ENCODE measurements at places on chromosomes 12 and 14. TPM values are rescaled to one million over a fixed set of nuclear protein-coding genes. Genes with fewer than 3 reads are reported as not detected.

GRCh38 chr12:24057920-24058476 is 108.5 kb upstream of the SOX5 start:
- no peak for DNase-seq

LALBA gene
- not detected for total RNA-seq

GRCh38 chr14:69266572-69267345 is 6.8 kb downstream of the GALNT16 start:
- DNase-seq, result no peak

GNPNAT1 gene
- 21.3 TPM for total RNA-seq

DNA sequence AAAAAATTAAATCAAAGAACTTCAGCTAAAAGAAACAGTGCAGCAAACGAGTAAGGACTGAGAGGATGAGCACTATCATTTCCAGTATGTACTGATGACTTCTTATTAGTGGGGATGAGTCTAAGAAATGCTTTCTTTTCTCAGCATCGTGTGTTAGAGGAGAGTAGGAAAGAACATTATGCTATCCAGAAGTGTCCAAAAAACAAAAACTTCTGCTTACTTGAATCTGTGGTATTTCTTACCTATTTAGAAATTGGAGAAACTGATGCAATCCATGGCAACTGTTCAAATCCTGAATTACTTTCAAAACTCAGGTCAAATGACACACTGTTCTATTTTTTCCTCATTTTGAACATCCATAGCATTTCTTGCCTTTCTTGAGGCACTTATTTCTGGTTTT is 23.7 kb downstream of the ABCD2 start:
- no peak for DNase-seq

GRCh38 chr12:31117203-31118011 is 43.7 kb downstream of the DDX11 start:
- DNase-seq, result peak; percentile 11

CISTR gene
- not detected for total RNA-seq

DNA sequence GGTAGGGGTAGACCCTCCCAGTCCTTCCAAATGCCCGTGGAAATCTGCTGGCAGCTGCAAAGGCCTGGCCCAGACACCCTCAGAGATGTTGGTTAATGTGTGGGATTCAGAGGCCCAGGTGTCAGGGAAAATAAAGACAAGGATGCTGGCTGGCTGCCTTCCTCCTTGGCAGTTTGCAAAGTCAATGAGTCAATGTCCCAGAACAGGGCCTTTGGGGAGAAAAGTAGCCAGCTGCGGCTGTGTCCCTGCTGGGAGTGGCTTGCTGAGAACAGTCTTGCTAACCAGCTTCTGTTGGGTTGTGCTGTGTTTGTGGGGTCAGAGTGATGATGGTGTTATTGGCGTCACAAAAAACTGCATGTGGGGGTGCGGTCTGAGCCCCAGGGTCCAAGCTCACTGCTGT is 29.2 kb downstream of the GLRX5 start:
- DNase-seq, result peak; percentile 11

- DNase-seq, result no peak
Measured at GRCh38 chr12:30243426-30243825, 452.2 kb downstream of the IPO8 start.

- no peak for DNase-seq
Measured at GRCh38 chr12:40831916-40832315, 139.7 kb downstream of the CNTN1 start.

GRCh38 chr12:119229205-119229604 is 50.5 kb downstream of the HSPB8 start:
- DNase-seq, result no peak

DNA sequence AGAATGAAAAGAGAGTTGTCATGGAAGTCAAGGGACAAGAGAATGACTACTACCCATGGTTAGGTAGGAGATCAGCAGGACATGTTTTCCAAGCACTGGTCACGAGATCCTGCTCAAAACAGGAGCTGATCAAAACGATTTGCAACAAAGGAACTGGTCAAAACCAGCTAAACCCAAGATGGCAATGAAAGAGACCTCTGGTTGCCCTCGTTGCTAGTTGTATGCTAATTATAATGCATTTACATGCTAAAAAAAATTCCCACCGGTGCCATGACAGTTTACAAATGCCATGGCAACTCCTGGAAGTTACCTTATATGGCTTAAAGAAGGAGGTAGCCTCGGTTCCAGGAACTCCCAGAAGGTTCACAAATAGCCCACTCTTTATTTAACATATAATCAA is 95.0 kb upstream of the OTX2 start:
- DNase-seq, result no peak

- DNase-seq, result no peak
Measured at GRCh38 chr12:53259891-53260290, 8.2 kb upstream of the ESPL1 start.

MANSC4 gene
- total RNA-seq, result not detected

TAS2R9 gene
- not detected for total RNA-seq

DNA sequence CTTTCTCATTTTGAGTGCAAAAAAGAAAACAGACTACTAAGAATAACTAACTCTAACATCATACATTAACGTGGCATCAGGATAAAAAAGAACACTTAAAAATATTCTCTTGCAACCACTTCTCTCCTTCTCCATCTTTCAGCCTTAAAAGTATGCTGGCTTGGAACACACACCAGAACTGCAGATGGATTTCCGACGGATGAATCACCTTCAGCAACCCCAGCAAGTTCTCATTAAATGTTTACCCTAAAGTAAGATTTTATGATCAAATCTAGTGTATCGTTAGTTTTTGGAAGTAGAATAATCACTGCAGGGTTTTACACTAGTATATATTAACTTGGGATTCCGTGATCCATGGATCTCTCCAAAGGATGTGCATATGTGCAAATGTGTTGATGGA is 1.2 kb downstream of the NEK9 start:
- DNase-seq, result no peak

- no peak for DNase-seq
Measured at GRCh38 chr12:49377386-49377785, 10.1 kb downstream of the SPATS2 start.

METTL3 gene
- total RNA-seq, result 31.5 TPM

- DNase-seq, result no peak
Measured at GRCh38 chr12:122097584-122097926, 19.0 kb downstream of the MLXIP start.

CCDC197 gene
- not detected for total RNA-seq

- DNase-seq, result peak; percentile 70
Measured at GRCh38 chr12:42725809-42726208, 136.3 kb upstream of the PRICKLE1 start.

DNA sequence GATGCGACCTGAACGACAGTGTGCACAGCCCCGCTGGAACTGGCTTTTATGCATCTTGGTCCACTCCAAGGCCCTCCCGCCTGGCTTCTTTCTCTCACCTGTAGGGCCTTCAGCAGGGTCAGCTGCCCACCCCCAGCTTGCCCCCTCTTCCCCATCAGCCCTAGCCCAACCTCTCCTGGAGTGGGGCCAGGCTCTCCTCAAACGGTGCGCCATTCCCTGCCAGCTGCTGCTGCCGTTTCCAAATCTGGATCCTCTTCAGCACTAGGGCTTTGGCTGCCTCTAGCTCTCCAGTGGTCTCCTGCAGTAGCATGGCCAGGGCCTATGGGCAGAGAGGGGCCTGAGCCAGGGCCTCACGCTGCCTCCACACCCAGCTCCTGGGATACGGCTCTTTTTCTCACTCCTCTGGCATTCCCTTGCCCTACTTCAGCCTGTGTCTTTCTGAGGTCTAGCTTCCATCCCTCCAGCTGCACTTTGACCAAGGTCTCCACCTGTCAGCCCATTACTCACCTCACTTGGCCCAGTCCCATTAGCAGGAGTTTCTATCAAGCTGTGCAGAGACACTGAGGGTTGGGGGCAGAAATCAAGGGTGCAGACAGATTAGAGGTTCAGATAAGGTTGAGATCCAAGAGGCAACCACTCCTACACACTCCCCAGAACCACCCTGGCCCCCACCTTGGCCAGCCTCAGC is 5.0 kb downstream of the STAT6 start:
- no peak for DNase-seq

AQP6 gene
- not detected for total RNA-seq

PA2G4 gene
- total RNA-seq, result 246 TPM

- DNase-seq, result no peak
Measured at GRCh38 chr12:6550294-6551062, 5.4 kb downstream of the IFFO1 start.

DNA sequence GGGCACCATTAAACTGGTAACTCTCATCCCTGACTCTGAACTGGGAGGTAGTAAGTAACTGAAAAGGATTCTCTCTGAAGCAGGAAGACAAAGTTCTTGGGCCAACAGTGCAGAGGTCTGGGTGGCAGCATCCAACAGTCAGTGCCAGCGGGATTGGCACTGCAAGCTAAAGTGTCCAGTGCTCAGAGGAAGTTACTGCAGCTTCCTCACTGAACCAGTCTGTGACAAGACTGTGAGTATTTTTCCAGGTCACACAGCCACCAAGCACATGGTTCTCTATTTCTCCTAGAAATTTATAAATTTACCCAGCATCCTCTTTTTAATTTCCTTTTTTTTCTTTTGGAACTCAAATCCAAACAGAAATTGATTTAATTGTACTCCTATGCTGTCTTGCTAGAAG is 81.6 kb upstream of the FAR2 start:
- DNase-seq, result no peak

DNA sequence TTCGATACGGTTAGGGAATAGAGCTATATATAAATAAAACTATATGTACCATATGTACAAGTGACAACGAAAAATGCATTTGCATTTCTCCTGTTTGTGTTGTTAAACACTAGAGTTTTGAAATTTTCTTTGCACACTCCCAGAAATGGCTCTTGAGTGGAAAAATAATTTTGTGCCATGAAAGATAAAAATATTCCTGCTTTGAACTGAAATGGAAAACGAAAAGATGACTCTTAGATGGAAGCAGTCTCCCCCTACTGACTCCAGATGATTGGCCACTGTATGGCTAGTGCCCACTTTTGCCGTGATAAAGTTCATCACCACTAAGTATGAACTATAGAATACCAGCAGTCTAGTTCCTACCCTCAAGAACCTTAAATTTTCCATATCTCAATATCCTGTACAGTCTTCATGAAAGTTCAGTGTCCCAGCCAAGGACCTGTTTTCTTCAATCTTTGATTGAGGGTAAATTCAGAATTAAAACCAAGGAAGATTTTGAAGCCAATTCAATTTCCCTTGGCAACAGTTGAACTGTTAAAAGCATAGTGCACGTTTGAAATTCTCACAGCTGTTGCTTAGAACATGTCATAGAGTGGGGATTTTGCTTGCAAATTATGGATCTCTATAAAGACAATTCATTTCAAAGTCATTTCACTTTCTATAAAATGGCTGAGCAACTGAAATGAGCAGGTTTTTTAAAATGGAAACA is 1.6 kb upstream of the PPP2R5E start:
- no peak for DNase-seq

DNA sequence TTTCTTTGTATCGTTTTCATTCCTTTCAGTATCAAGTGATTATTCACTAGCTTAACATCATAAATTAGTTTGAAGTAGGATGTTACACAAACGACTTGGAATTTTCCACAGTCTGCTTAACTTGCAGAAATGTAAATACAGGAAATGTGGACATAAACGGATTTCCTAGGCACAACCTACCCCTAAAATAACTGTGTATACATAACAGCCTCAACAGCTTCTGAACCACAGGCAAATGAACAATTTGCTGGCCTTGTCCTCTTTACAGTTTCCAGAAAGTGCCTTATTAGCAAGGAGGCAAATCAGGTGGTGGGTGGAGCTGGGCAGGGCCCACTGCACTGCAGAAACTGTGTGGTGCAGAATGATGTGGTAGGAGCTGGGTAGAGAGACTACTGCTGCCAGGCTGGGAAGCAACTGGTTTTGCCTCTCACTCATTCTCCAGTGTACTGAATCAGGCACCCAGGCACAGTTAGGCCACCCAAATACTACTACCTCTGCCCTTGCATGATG is 14.1 kb downstream of the DRAM1 start:
- DNase-seq, result peak; percentile 74

- DNase-seq, result peak; percentile 2
Measured at GRCh38 chr14:24921903-24922302, 128.0 kb downstream of the STXBP6 start.

DNA sequence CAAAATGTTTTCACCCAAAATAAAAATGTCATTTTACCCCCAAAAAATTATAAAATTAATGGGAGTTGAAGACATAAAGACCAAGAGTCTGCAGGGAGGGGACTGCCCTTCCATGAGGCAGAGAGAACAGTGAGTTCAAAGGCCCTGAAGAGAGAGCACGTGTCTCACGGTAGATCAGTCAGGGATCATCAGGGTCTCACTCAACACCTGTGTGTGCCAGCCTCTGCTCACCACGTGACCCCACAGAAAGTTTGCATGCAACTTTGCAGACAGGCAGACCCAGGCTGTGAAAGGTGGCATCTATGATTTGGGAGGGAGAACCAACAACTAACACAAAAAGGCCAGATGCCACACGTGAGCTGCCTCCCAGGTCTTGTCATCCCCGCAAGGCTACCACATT is 33.1 kb downstream of the CLMN start:
- no peak for DNase-seq

GRCh38 chr12:102776041-102776440 is 141.0 kb downstream of the PAH start:
- no peak for DNase-seq

COX8C gene
- total RNA-seq, result not detected

- DNase-seq, result no peak
Measured at GRCh38 chr14:25122211-25122610, 72.3 kb upstream of the STXBP6 start.

OR6C2 gene
- not detected for total RNA-seq

ESPL1 gene
- 19.1 TPM for total RNA-seq

GRCh38 chr12:102631274-102631673 is 150.9 kb upstream of the IGF1 start:
- peak; percentile 89 for DNase-seq

GRCh38 chr14:90628825-90629224 is 187.4 kb downstream of the TTC7B start:
- no peak for DNase-seq

GPD1 gene
- total RNA-seq, result 0.29 TPM

HHIPL1 gene
- not detected for total RNA-seq

OTX2 gene
- total RNA-seq, result not detected

PZP gene
- not detected for total RNA-seq

KLHL33 gene
- total RNA-seq, result not detected

- no peak for DNase-seq
Measured at GRCh38 chr14:74875941-74876913, at the start of gene PROX2. PROX2 (minus strand) TSS chr14:74876145; CDS start chr14:74863834, 12,311 bp downstream.

HOXC9 gene
- total RNA-seq, result 11.0 TPM

PGF gene
- total RNA-seq, result 2.2 TPM

DNA sequence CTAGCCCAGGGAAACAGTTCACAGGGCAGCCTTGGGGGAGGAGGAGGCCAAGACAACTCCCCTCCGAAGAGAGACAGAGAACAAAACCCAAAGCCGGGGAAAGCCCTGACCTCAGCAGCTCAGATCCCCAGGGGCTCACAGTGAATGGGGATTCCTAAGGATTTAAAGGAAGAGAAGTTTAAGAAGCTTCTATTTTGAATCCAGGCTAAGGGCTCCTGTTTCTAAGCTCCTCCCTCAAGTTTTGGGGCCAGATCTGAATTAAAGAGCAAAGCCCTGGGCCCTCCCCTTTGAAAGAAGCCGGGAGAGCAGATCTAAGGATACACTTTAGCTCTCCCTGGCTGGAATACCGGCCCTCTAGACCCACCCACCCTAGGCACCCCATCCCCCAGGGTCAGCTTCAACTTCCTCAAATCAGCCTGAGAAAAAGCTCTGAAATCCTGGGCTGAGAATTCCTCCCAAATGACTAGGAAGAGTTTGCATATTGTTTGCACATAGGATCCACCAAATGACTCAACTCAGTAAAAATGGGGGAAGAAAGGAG is 3.9 kb downstream of the KDM2B start:
- DNase-seq, result peak; percentile 62

- no peak for DNase-seq
Measured at GRCh38 chr14:25049568-25050268, at the start of gene STXBP6. STXBP6 (minus strand) TSS chr14:25050147; CDS start chr14:24974818, 75,329 bp downstream.

CTSG gene
- total RNA-seq, result not detected

HAL gene
- not detected for total RNA-seq

- no peak for DNase-seq
Measured at GRCh38 chr12:120817559-120818330, 86.4 kb downstream of the SPPL3 start.

All from A172 (cell line).